Ecto neural progenitor cell (in vitro differentiated cells): ENCODE measurements at places on chromosomes 3 and 15.

GRCh38 chr3:142149673-142149992 lies 289 bp upstream of the TFDP2 start:
- DNase-seq = no peak

- no peak for DNase-seq
Observed at GRCh38 chr15:42284551-42284950, 11.3 kb upstream of the TMEM87A start.

- DNase-seq = no peak
Observed at GRCh38 chr3:69388241-69388640, 2.4 kb upstream of the FRMD4B start.

- no peak for DNase-seq
Observed at GRCh38 chr15:89126009-89126408, 37.8 kb downstream of the ABHD2 start.

GRCh38 chr3:23264413-23264812 lies 61.3 kb downstream of the UBE2E2 start:
- DNase-seq = no peak

GRCh38 chr3:167731393-167731792 lies 3.3 kb downstream of the PDCD10 start:
- no peak for DNase-seq

DNA sequence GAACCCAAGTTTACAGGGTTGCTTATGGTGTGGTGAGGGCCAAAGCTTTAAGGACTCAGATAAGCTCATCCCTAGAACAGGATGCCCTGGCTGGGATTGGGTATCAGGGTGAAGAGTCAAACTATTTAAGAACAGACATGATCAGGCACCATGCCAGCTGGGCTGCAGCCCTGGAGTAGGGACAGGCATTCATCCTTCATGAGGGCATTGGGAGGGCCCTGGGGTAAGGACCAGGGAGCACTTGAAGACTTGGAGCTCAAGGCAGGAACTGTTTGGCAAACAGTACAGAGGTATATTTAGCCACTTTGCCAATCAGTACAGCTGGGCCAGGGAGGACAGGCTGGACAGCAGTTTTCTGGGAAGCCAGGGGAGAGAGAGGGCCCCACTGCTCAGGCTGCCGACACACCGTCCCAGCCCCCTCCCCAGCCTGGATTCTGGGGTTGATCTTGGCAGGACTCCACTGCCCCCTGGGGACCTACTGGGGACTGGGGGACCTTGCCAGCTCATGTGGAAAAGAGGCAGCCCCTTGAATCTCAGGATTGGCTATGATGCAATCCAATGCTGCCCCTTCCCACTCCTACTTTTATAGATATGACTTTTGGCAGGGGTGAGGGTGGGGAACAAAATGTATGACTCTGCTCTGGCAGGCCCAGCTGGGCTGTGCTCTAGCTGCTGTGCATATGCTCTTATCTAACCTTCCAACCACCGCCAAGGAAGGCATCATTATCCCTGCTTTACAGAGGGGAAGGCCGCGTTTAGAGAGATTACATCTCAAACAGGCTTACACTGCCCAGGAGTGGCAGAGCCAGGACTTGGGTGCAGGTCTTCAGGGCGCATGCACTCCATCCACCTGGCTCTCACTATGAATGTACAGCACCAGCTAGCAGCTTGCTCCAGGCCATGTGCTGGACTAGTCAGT lies 2.3 kb downstream of the PLA2G4E start:
- DNase-seq = no peak

GRCh38 chr3:115685097-115685496 lies 61.8 kb downstream of the GAP43 start:
- DNase-seq = no peak

DNA sequence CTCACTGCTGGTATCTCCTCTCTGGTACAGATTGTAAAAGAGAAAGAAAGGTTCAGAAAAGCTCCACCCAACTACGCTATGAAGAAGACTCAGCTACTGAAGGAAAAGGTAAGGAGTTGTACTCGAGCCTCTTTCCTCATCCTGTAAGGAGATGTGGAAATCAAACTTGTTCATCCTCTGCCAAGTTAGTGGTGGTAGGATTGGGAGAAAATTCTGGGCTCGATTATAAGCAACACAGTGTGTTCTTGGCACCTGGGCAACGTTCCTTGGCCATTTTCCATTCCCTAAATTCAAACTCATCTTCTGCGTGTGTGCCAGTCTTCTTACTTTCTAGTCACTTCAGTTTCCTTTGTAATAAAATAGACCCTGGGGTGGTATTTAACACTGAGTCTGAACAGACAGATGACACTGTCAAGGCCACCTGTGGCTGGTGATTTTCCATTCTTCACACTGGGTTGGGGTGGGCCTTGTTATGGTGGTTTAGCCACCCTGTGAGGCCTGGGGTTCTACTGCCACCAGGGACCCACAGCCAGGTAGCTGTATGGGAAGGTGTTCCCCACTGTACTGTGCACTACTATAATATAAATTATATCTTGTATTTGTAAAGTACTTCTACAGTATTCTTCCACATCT lies 17.1 kb upstream of the ITPKA start:
- no peak for DNase-seq
